ENCODE measurements at places on chromosomes 12 and 14. TPM values are rescaled to one million over a fixed set of nuclear protein-coding genes. Genes with fewer than 3 reads are reported as not detected.

Gene CLEC9A
- total RNA-seq: not detected

Gene RNU4-1
- total RNA-seq: not detected

GRCh38 chr12:8145754-8146441, 10.9 kb upstream of the ZNF705A start:
- no peaks in the 10 kb centered on the region for H3K36me3 ChIP-seq
- no peaks in the 10 kb centered on the region for H3K27me3 ChIP-seq
- no peak for DNase-seq
- no peak overlapping the region for H3K4me3 ChIP-seq
- peaks cover 7% of the 10 kb centered on the region for H3K4me1 ChIP-seq

GRCh38 chr12:118307069-118307954, 65.4 kb downstream of the TAOK3 start:
- H3K27me3 ChIP-seq: no peaks in the 10 kb centered on the region
- H3K27ac ChIP-seq: peak overlapping the region; percentile 54
- no peak for DNase-seq
- H3K4me3 ChIP-seq: no peak overlapping the region
- no peaks in the 10 kb centered on the region for H3K36me3 ChIP-seq

Gene FGF23
- 0.08 TPM for total RNA-seq

DNA sequence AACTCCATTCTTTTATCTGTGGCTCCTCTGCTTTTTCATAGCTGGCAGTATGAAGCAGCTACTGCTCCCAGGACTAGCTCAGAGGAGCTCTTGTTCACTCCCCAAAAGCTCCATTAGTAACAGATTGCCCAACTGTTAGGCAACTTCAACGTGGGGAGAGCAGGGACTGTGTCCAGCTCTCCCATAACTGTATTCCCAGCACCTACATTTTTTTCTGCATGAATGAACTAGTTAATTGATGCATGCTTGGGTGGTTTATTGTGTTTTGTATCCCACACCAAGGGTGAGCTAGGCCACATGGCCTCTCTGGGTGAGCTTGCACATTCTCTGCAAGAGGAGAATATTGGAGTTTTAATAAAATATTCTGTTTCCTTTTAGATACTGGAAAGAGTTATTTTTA, 15.2 kb downstream of the STON2 start:
- H3K36me3 ChIP-seq: no peaks in the 10 kb centered on the region
- no peak for DNase-seq
- H3K27me3 ChIP-seq: no peaks in the 10 kb centered on the region

All from right atrium auricular region (tissue), 2 donors.